ENCODE measurements at places on chromosomes 7 and 10.

GRCh38 chr10:1687623-1688150, 49.6 kb downstream of the ADARB2 start:
- DNase-seq, result no peak

DNA sequence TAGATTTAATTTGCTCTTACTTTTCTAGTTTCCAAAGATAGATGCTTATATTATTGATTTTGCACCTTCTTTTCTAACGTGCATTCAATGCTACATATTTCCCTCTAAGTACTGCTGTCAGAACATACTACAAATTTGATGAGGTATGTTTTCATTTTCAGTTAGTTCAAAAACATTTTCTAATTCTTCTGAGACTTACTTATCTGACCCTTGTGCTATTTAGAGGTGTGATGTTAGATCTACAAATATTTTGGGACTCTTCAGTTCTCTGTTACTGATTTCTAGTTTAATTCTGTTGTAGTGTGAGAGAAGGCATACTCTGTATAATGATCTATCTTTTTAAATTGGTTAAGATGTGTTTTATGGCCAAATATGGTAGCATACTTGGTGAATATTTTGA, 97.8 kb upstream of the TMEM168 start:
- no peak for DNase-seq

- DNase-seq, result no peak
Measured at GRCh38 chr7:70812511-70812910, 319.4 kb upstream of the GALNT17 start.

- DNase-seq, result no peak
Measured at GRCh38 chr7:117493460-117493859, 13.6 kb downstream of the CFTR start.

DNA sequence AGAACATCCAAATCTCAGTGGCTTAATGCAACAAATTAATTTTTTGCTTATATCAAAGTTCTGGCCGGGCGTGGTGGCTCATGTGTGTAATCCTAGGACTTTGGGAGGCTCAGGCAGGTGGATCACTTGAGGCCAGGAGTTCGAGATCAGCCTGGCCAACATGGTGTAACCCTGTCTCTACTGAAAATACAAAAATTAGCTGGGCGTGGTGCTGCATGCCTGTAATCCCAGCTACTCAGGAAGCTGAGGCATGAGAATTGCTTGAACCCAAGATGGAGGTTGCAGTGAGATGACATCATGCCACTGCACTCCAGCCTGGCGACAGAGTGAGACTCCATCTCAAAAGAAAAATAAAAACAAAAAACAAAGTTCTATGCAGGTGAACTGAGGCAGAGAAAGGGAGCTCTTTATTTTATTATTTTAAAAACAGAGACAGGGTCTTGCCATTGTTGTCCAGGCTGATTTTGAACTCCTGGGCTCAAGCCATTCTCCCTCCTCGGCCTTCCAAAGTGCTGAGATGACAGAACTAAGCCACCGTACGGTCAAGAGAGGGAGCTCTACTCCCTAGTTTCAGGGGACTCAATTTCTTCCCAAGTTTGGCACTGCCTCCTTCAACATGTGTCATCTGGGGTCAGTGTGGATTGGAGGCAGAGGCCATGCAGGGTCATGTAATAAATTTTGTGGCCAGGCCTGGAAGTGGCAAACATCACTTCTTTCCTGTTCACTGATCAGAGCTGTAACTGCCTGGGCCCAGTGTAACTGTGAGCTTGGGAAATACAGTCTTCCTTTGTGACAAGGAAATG, 2.4 kb downstream of the ADCK2 start:
- peak; percentile 30 for DNase-seq

Measured in brain microvascular endothelial cell (primary cell).